ENCODE measurements at places on chromosomes 16 and 17. TPM values are rescaled to one million over a fixed set of nuclear protein-coding genes. Genes with fewer than 3 reads are reported as not detected.

Gene SLC16A11
- not detected for total RNA-seq

Gene KRT25
- total RNA-seq: not detected

Gene KIF18B
- total RNA-seq: 39.3 TPM

Gene GP1BA
- not detected for total RNA-seq

Gene PMFBP1
- total RNA-seq: 0.13 TPM

Gene CDH13
- total RNA-seq: not detected

All from A549 treated with CORT108297 at 1 μM for 4 hours (cell line).